ENCODE measurements at places on chromosomes 6 and 20. TPM values are rescaled to one million over a fixed set of nuclear protein-coding genes. Genes with fewer than 3 reads are reported as not detected.

- H3K27ac ChIP-seq, result no peak overlapping the region
- H3K36me3 ChIP-seq, result no peaks in the 10 kb centered on the region
- no peaks in the 10 kb centered on the region for H3K27me3 ChIP-seq
- H3K4me1 ChIP-seq, result no peaks in the 10 kb centered on the region
- no peak for DNase-seq
Measured at GRCh38 chr6:79954849-79955248, 7.5 kb upstream of the ELOVL4 start.

Gene SRXN1
- total RNA-seq, result 28.8 TPM

Gene LTA
- not detected for total RNA-seq

GRCh38 chr6:27472182-27472616 lies 706 bp downstream of the ZNF184 start:
- no peaks in the 10 kb centered on the region for H3K27me3 ChIP-seq
- H3K27ac ChIP-seq, result peak overlapping the region; percentile 84
- H3K4me3 ChIP-seq, result peak overlapping the region; percentile 65
- peak; percentile 51 for DNase-seq
- peaks cover 8% of the 10 kb centered on the region for H3K36me3 ChIP-seq

Gene CD2AP
- total RNA-seq, result 18.9 TPM

DNA sequence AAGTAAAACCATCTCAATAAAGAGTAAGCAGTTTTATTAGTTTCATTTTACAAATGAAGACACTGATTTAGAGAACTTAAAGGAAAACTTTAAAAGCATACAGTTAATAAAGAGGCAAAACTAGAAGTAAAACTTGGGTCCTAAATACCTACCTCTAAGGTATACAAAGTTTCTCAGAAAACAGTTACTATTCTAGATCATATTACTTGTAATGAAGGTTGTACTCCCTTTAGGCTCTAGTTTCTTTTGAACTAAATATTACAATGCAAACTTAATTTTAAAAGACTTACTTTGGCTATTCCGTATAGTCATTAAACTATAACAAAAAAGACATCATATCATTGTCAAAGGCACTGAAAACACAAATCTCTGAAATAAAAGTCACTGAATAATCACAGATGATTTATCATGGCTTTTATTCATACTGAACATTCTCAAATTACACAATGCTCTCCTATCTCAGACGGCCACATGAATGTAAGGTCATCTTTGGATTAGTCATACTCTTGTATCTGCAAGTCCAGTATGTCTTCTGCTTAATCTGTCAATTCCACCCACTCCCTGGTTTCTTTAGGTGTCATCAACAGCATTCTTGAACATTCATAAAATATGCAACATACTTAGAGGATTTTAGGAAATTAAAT lies 361.6 kb upstream of the RUNX2 start:
- no peak for DNase-seq
- no peaks in the 10 kb centered on the region for H3K27me3 ChIP-seq
- H3K36me3 ChIP-seq, result no peaks in the 10 kb centered on the region

DNA sequence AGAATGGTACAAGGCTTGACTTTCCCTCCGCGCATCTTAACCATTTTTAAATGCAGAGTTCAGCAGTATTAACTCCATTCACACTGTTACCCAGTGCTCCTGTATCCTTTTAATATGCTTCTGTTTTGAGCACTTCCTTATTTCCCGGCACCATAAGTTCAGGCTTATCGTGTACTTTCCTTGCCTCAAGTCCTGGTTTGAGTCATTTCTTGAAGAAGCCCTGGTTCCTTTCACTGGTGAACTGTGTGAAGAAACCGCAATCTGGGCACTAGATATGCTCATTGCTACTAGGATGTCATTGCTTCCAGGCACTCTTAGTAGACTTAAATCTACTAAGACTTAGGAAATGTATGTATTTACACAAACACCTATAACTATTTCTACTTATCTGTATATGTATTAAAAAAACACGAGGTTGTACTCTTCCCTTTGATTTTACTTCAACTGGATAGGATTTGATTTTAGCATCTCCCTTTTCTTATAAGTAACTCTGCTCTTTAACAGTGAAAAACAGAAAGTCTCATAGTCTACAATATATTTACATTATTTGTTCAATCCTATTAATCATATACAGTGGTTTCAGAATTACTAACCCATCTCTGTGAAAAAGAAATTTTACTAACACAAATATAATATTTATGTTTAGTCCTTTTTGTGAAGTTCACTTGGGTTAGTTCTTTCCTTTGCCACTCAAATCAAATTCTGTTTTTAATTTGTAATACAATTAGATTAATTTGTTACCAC lies 135.5 kb downstream of the CDKAL1 start:
- H3K27ac ChIP-seq, result no peak overlapping the region
- no peak overlapping the region for H3K4me3 ChIP-seq
- DNase-seq, result no peak

Gene GRM1
- total RNA-seq, result not detected

DNA sequence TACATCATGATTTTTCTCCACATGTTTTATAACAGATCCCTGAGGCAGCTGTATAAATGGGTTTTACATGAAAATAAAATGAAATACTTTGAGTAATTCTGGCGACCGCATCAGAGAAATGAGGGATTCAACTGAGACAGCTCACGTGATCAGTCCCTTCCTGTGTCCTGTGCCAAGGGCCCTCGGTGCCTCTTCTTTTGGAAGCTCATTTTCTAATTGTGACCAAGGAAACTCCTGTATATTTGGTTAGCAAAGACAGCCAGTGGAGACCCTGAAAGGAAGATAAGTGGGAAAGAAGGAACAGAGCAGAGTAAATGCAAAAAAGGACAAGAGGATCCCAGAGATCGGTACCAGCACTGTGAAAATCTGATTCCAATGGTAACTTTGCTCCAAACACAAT lies 129.9 kb downstream of the FYN start:
- no peaks in the 10 kb centered on the region for H3K27me3 ChIP-seq
- no peak overlapping the region for H3K27ac ChIP-seq
- no peak overlapping the region for H3K4me3 ChIP-seq
- H3K4me1 ChIP-seq, result no peaks in the 10 kb centered on the region
- no peaks in the 10 kb centered on the region for H3K36me3 ChIP-seq

Gene OOEP
- total RNA-seq, result not detected

Gene LY86
- total RNA-seq, result not detected

Gene SLC32A1
- not detected for total RNA-seq

- no peaks in the 10 kb centered on the region for H3K27me3 ChIP-seq
- DNase-seq, result no peak
- H3K4me3 ChIP-seq, result no peak overlapping the region
- H3K27ac ChIP-seq, result no peak overlapping the region
- no peaks in the 10 kb centered on the region for H3K36me3 ChIP-seq
Measured at GRCh38 chr20:6685181-6685582, 82.3 kb upstream of the BMP2 start.

GRCh38 chr6:41720783-41721182 lies 14.6 kb downstream of the TFEB start:
- H3K4me3 ChIP-seq, result no peak overlapping the region
- peaks cover 7% of the 10 kb centered on the region for H3K4me1 ChIP-seq
- no peaks in the 10 kb centered on the region for H3K36me3 ChIP-seq
- no peak for DNase-seq
- no peak overlapping the region for H3K27ac ChIP-seq
- H3K27me3 ChIP-seq, result no peaks in the 10 kb centered on the region

Gene MYCT1
- total RNA-seq, result 15.6 TPM

DNA sequence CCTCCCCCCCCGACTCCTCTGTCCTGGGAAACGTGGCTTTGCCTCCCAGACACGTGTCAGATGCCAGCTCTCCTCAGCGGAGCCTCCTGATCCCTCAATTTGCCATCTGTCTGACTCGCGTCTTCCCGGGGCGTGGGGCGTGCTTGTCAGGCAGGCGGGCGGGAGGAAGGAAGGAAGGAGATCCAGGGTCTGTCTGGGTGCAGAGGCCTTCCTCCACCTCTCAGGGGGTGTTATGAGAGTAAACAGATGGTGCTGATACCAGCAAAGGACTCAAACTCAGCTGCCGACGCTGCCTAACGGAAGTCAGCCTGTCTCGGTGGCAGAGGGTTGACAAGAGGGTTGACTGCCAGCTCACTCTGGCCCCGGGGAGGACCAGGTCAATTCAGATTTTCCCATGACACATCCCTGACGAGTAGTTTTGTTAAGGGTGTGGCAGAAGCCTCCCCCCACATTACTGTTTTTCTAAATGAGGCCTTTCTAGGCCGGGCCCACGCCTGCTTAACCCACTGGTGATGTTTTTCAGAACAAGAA lies 17.0 kb downstream of the UQCC2 start:
- H3K4me3 ChIP-seq, result no peak overlapping the region
- no peak overlapping the region for H3K27ac ChIP-seq
- DNase-seq, result no peak
- H3K36me3 ChIP-seq, result peaks cover 10% of the 10 kb centered on the region

Gene FAM209B
- not detected for total RNA-seq

Gene RIPPLY2
- not detected for total RNA-seq

DNA sequence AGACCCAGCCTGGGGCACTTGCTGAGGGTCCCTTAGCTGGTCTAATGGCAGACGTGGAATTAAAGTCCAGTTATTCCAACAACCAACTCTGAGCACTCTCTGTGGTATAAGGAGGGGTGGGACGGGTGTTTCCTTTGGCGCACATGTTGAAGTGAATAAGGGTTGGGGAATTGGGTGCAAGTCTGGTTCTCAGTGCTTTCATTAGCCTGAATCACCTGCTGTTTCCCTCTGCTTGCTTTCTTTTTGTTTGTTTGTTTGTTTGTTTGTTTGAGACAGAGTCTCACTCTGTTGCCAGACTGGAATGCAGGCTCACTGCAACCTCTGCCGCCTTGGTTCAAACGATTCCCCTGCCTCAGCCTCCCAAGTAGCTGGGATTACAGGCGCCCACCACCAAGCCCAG lies 110.1 kb downstream of the TNFAIP3 start:
- H3K27ac ChIP-seq, result no peak overlapping the region
- no peaks in the 10 kb centered on the region for H3K4me1 ChIP-seq
- no peaks in the 10 kb centered on the region for H3K27me3 ChIP-seq
- DNase-seq, result no peak
- no peaks in the 10 kb centered on the region for H3K36me3 ChIP-seq
- no peak overlapping the region for H3K4me3 ChIP-seq

DNA sequence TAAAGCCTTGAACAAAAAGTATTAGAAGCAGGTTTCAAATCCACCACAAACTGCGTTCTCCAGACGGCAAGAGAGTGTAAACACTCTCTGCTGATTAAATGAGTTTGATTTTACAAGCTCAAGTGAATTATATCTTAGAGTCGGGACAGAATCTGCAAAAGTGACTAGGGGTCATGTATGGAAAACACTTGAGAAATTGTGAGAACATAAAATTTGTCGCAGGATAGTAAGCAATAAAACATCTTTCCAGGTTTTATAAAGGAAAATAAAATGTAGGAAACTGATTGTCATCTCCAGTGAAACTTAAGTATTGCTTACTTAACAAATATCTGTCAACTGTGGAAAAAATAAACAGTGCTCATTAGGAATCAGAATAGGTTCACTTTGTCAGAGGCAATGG lies 374.2 kb downstream of the ARHGAP18 start:
- H3K27ac ChIP-seq, result no peak overlapping the region
- H3K27me3 ChIP-seq, result no peaks in the 10 kb centered on the region
- H3K4me3 ChIP-seq, result no peak overlapping the region
- H3K4me1 ChIP-seq, result no peaks in the 10 kb centered on the region
- DNase-seq, result no peak

DNA sequence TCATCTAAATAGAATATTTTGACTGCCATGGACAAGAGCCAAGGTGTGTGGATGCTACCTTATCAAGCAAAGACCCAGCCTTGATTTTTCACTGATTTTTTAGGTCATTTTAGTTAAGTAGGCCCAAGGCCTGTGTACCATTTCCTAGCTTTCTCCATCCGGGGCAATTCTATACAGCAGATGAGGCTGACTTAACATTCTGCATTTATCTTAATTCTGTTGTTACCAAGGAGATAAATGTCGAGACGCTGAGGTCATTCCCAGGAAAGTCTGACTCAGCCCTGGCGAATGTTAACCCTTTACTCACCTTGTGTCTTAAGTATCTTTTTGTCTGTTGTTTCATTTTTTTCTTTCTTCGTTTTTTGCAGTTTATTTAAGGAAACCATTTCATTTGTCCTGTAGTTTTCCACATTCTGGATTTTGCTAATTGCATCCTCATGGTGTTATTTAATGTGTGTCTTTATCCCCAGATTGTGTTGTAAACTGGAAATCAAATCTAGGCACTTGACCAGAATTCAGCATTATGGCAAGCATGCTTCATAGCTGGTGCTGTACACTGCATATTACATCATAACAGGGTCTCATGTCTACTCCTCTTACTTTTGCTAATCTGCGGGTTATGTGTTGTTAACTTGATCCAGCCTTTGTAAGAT lies 277.0 kb downstream of the CDKAL1 start:
- no peaks in the 10 kb centered on the region for H3K36me3 ChIP-seq
- DNase-seq, result no peak
- no peaks in the 10 kb centered on the region for H3K4me1 ChIP-seq
- H3K27ac ChIP-seq, result peak overlapping the region; percentile 34
- no peak overlapping the region for H3K4me3 ChIP-seq

GRCh38 chr6:155313602-155314091 lies 637 bp downstream of the TFB1M start:
- peak overlapping the region; percentile 77 for H3K4me3 ChIP-seq
- no peaks in the 10 kb centered on the region for H3K27me3 ChIP-seq
- peak overlapping the region; percentile 84 for H3K27ac ChIP-seq
- DNase-seq, result no peak
- H3K36me3 ChIP-seq, result peaks cover 7% of the 10 kb centered on the region

Gene DPPA5
- not detected for total RNA-seq

- H3K36me3 ChIP-seq, result no peaks in the 10 kb centered on the region
- DNase-seq, result no peak
- H3K4me3 ChIP-seq, result no peak overlapping the region
- H3K4me1 ChIP-seq, result no peaks in the 10 kb centered on the region
Measured at GRCh38 chr20:11716239-11716944, 201.3 kb upstream of the BTBD3 start.

DNA sequence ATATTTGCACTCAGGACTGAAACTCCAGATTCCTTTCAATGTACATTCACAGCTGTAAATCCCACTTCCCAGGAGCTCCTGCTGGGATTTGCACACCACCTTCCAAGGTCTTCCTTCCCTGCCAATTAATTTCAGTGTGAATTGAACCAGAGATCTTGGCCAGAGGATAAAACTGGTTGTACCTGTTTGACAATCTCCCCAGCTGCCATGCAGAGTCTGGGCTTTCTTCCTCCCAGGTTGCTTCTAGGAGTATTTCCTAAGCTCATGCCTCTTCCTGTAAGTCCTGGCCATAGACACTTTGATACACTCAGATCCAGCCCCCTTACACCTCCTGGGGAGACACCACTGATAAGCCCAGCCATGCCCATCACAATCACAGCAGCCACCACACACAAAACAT lies 15.6 kb downstream of the MAFB start:
- H3K4me1 ChIP-seq, result no peaks in the 10 kb centered on the region
- no peak overlapping the region for H3K27ac ChIP-seq
- no peaks in the 10 kb centered on the region for H3K27me3 ChIP-seq
- no peak overlapping the region for H3K4me3 ChIP-seq

- peak overlapping the region; percentile 68 for H3K27ac ChIP-seq
- peaks cover 41% of the 10 kb centered on the region for H3K4me1 ChIP-seq
- no peaks in the 10 kb centered on the region for H3K27me3 ChIP-seq
- H3K36me3 ChIP-seq, result no peaks in the 10 kb centered on the region
- no peak overlapping the region for H3K4me3 ChIP-seq
Measured at GRCh38 chr20:10557685-10558084, 116.1 kb downstream of the JAG1 start.
